ENCODE measurements at places on chromosomes 6 and 20. TPM values are rescaled to one million over a fixed set of nuclear protein-coding genes. Genes with fewer than 3 reads are reported as not detected.

GRCh38 chr6:119273272-119274196, 76.0 kb downstream of the MAN1A1 start:
- no peak overlapping the region for H3K27ac ChIP-seq
- H3K36me3 ChIP-seq: peaks cover 3% of the 10 kb centered on the region
- no peaks in the 10 kb centered on the region for H3K4me1 ChIP-seq
- H3K4me3 ChIP-seq: no peak overlapping the region

- H3K27me3 ChIP-seq: no peaks in the 10 kb centered on the region
- H3K4me3 ChIP-seq: no peak overlapping the region
- peak overlapping the region; percentile 56 for H3K27ac ChIP-seq
- H3K4me1 ChIP-seq: peaks cover 33% of the 10 kb centered on the region
- no peak for DNase-seq
Measured at GRCh38 chr6:143695130-143695968, 17.6 kb downstream of the PHACTR2 start.

- H3K4me1 ChIP-seq: peaks cover 27% of the 10 kb centered on the region
- DNase-seq: no peak
- no peaks in the 10 kb centered on the region for H3K36me3 ChIP-seq
- H3K27me3 ChIP-seq: no peaks in the 10 kb centered on the region
Measured at GRCh38 chr6:155078331-155078745, 83.2 kb downstream of the TIAM2 start.

DNA sequence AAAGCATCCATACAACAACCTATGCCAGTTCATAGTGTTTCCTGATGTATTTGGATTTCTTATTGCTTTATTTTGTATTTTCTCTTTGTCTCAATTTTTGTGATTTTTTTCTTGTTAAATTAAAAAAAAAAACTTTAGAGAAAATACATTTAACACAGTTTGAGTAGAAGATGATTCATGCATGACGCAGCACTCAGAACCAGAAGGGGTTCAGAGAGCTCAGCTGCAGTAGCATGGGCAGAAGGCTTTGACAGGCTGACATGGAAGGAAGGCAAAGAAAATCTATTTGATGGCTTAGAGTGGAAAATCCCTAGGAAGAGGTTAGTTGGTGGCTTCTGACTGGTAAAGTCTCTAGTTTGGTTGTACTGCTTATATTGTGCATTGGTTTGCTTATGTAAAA, 207.2 kb upstream of the STXBP5 start:
- H3K27me3 ChIP-seq: no peaks in the 10 kb centered on the region
- H3K4me3 ChIP-seq: no peak overlapping the region
- peaks cover 10% of the 10 kb centered on the region for H3K4me1 ChIP-seq
- no peak for DNase-seq
- H3K27ac ChIP-seq: no peak overlapping the region

- no peaks in the 10 kb centered on the region for H3K36me3 ChIP-seq
- no peak overlapping the region for H3K27ac ChIP-seq
- H3K27me3 ChIP-seq: no peaks in the 10 kb centered on the region
- no peak for DNase-seq
Measured at GRCh38 chr6:137126875-137127485, 46.5 kb downstream of the IL22RA2 start.

- no peaks in the 10 kb centered on the region for H3K36me3 ChIP-seq
- no peak overlapping the region for H3K4me3 ChIP-seq
- H3K27ac ChIP-seq: no peak overlapping the region
- DNase-seq: no peak
- no peaks in the 10 kb centered on the region for H3K27me3 ChIP-seq
Measured at GRCh38 chr6:113644861-113645575, 212.1 kb upstream of the MARCKS start.

GRCh38 chr6:2739335-2739734, 11.4 kb downstream of the MYLK4 start:
- H3K4me1 ChIP-seq: peaks cover 12% of the 10 kb centered on the region
- no peaks in the 10 kb centered on the region for H3K36me3 ChIP-seq
- DNase-seq: no peak
- no peak overlapping the region for H3K4me3 ChIP-seq
- H3K27me3 ChIP-seq: no peaks in the 10 kb centered on the region

DNA sequence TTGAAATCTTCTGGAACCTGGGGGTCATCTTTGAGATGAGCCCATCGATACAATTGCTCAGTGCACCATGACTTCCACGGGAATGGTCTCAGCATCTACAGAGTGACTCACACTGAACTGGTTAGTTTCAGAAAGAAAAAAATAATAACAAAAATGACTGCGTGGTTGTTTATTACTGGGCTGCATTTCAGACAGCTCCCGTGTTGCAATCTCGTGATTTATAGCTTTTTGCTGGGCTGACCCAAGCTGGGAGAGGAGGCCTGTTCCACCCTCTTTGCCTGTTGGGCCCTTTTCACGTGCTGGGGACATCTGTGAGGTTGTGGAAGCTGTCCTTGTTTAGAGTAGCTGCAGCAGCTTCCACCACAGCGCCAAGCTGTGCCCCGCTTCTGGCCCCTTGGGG, 225.5 kb downstream of the BMP7 start:
- peak; percentile 84 for DNase-seq
- H3K27ac ChIP-seq: peak overlapping the region; percentile 44
- no peak overlapping the region for H3K4me3 ChIP-seq
- no peaks in the 10 kb centered on the region for H3K4me1 ChIP-seq
- H3K27me3 ChIP-seq: no peaks in the 10 kb centered on the region
- H3K36me3 ChIP-seq: no peaks in the 10 kb centered on the region

- H3K4me1 ChIP-seq: no peaks in the 10 kb centered on the region
- H3K27ac ChIP-seq: no peak overlapping the region
- H3K4me3 ChIP-seq: no peak overlapping the region
Measured at GRCh38 chr20:32980131-32980941, 23.9 kb downstream of the SUN5 start.

- DNase-seq: no peak
- no peak overlapping the region for H3K27ac ChIP-seq
- H3K36me3 ChIP-seq: no peaks in the 10 kb centered on the region
Measured at GRCh38 chr6:87094576-87094975, 330 bp downstream of the CGA start.

DNA sequence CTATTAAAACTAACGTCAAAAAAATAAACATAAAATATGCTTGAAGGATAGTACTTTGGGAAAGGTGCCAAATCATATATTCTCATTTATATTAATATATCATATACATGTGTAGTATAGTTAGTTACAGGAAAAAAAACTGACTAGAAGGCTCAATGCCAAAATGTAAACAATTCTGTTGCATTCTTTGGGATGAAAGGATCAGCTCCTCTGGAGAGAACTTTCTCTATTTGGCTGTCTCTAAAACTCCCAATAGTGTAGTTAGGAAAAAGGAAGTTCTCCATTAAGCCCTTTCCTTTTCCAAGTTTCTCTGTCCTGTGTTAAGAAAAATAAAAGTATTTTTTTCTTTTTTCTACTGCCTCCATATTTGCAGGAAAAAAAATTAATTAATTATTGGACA, 86.5 kb upstream of the BTN3A2 start:
- DNase-seq: no peak
- H3K27ac ChIP-seq: no peak overlapping the region
- H3K27me3 ChIP-seq: peaks cover 19% of the 10 kb centered on the region
- H3K36me3 ChIP-seq: no peaks in the 10 kb centered on the region
- H3K4me1 ChIP-seq: no peaks in the 10 kb centered on the region

GRCh38 chr6:136920671-136921380, 1.3 kb upstream of the SLC35D3 start:
- peaks cover 36% of the 10 kb centered on the region for H3K27me3 ChIP-seq
- H3K4me1 ChIP-seq: peaks cover 36% of the 10 kb centered on the region
- peak overlapping the region; percentile 42 for H3K4me3 ChIP-seq
- no peaks in the 10 kb centered on the region for H3K36me3 ChIP-seq
- DNase-seq: no peak
- H3K27ac ChIP-seq: no peak overlapping the region

GRCh38 chr20:8735674-8736073, 333.2 kb upstream of the PLCB4 start:
- H3K27me3 ChIP-seq: no peaks in the 10 kb centered on the region
- DNase-seq: no peak
- H3K4me3 ChIP-seq: no peak overlapping the region
- no peaks in the 10 kb centered on the region for H3K36me3 ChIP-seq

GRCh38 chr6:134093007-134093573, 40.7 kb upstream of the SLC2A12 start:
- H3K36me3 ChIP-seq: no peaks in the 10 kb centered on the region
- H3K4me3 ChIP-seq: no peak overlapping the region
- no peaks in the 10 kb centered on the region for H3K27me3 ChIP-seq
- no peaks in the 10 kb centered on the region for H3K4me1 ChIP-seq
- no peak overlapping the region for H3K27ac ChIP-seq

- no peak overlapping the region for H3K27ac ChIP-seq
- H3K4me1 ChIP-seq: no peaks in the 10 kb centered on the region
- no peaks in the 10 kb centered on the region for H3K36me3 ChIP-seq
Measured at GRCh38 chr6:139050770-139051313, 22.3 kb downstream of the ABRACL start.

DNA sequence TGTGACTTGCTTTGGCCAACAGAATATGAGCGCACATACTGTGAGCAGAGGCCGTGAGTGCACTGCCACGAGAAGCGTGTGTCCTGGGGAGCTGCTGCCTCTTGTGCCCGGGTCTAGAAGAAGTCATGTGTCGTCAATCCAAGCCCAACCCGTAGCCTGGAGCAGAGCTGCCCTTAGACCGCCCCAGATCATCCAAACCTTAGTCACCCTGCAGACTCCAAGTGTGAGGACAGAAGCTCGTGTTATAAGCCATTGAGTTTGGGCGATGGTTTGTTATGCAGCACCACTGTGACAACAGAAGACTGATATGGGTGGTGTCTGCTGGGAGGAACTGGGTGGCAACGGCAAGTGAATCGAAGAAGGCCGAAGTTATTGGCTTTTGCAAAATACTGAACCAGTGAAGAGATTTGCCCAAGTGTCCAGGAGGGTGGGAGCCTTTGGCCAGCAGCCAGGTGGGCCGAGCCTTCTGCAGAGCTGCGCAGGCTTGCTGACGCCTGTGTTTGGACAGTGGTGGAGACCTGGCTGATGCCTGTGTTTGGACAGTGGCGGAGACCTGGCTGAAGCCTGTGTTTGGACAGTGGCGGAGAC, 101.3 kb upstream of the SULF2 start:
- no peaks in the 10 kb centered on the region for H3K36me3 ChIP-seq
- no peak overlapping the region for H3K4me3 ChIP-seq

GRCh38 chr6:106448000-106448426, 87.5 kb downstream of the CRYBG1 start:
- H3K27me3 ChIP-seq: no peaks in the 10 kb centered on the region
- peaks cover 5% of the 10 kb centered on the region for H3K4me1 ChIP-seq
- DNase-seq: no peak
- no peak overlapping the region for H3K4me3 ChIP-seq
- H3K27ac ChIP-seq: no peak overlapping the region
- H3K36me3 ChIP-seq: no peaks in the 10 kb centered on the region

GRCh38 chr6:112181130-112181529, 73.2 kb downstream of the LAMA4 start:
- H3K4me1 ChIP-seq: no peaks in the 10 kb centered on the region
- H3K27ac ChIP-seq: peak overlapping the region; percentile 62
- H3K27me3 ChIP-seq: no peaks in the 10 kb centered on the region
- H3K36me3 ChIP-seq: peaks cover 17% of the 10 kb centered on the region

- no peaks in the 10 kb centered on the region for H3K36me3 ChIP-seq
- peak overlapping the region; percentile 35 for H3K27ac ChIP-seq
- peak; percentile 76 for DNase-seq
- H3K27me3 ChIP-seq: no peaks in the 10 kb centered on the region
- peaks cover 18% of the 10 kb centered on the region for H3K4me1 ChIP-seq
- H3K4me3 ChIP-seq: no peak overlapping the region
Measured at GRCh38 chr20:4006640-4007039, 8.7 kb downstream of the RNF24 start.

DNA sequence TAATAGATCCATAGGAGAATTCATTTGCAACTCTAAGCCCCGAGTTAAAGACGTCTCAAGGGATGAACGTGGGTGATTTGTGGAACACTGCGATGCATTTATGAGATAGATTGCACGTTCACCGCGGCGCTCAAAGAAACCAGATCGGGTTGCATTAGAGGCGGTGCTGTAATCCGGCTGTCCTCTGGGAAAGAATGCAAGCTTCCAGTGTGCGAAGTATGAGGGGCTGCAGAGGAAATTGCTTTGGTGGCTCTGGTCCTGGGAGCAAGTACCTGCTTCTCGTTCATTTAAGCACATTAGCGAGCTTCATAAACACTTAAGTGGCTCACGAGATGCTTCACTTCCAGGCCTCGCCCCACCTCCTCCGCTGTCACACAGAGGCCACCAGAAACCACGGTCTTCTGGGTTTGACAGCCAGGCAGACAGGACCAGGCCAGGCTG, 182.3 kb downstream of the CDH4 start:
- no peak overlapping the region for H3K27ac ChIP-seq
- H3K4me3 ChIP-seq: no peak overlapping the region
- peaks cover 15% of the 10 kb centered on the region for H3K4me1 ChIP-seq
- no peak for DNase-seq

DNA sequence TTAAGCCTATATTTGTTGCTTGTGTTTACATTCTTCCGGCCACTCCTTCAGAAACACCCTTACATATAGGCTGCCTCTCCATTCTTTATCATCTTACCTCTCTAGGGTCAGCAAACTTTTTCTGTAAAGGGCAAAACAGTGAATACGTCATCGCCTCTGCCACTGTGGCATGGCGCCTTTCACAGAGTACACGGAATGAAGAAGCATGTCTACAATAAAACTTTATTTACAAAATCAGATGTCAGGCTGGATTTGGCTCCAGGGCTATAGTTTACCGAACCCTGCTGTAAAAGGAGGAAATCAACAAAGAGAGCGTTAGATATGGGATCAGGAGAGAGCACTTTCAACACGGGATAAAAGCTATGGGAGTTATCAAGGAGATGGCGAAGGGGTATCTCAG, 9.3 kb upstream of the NCR2 start:
- no peaks in the 10 kb centered on the region for H3K27me3 ChIP-seq
- H3K27ac ChIP-seq: no peak overlapping the region
- no peak overlapping the region for H3K4me3 ChIP-seq
- DNase-seq: no peak

- no peak overlapping the region for H3K4me3 ChIP-seq
- no peaks in the 10 kb centered on the region for H3K4me1 ChIP-seq
- no peaks in the 10 kb centered on the region for H3K27me3 ChIP-seq
- DNase-seq: no peak
- no peak overlapping the region for H3K27ac ChIP-seq
- H3K36me3 ChIP-seq: no peaks in the 10 kb centered on the region
Measured at GRCh38 chr6:117605169-117605826, 3.0 kb upstream of the GOPC start.

DNA sequence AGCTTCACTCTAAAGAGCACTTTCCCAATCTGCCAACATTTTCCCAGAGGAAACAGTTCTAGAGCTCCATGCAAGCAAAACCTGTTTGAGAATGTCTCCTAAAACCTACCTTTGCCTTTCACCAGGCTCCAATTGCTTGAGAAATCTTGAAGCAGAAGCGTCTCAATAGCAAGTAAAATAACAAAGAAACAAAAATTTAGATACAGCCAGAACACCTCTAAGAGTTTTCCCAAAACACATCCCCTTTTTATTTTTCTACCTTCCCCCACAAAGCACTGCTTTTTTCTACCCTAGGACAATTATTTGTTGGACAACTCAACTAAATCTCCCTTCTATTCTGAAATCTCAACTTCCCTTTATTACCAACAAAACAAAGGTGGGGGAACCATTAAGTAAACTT, 3.6 kb downstream of the VGLL2 start:
- H3K4me3 ChIP-seq: no peak overlapping the region
- peaks cover 35% of the 10 kb centered on the region for H3K4me1 ChIP-seq
- H3K36me3 ChIP-seq: no peaks in the 10 kb centered on the region
- no peak for DNase-seq
- H3K27ac ChIP-seq: no peak overlapping the region

Gene CASS4
- 0.46 TPM for polyA plus RNA-seq

Gene NOX3
- polyA plus RNA-seq: not detected

Gene DYNLT2
- polyA plus RNA-seq: 0.60 TPM

Gene CST4
- polyA plus RNA-seq: not detected

Gene MTCH1
- 150 TPM for polyA plus RNA-seq

Gene RBPJL
- polyA plus RNA-seq: 1.8 TPM

Gene PI3
- 84.1 TPM for polyA plus RNA-seq

Gene OPRM1
- polyA plus RNA-seq: 0.19 TPM

Gene STMND1
- not detected for polyA plus RNA-seq

Gene PPP1R14C
- polyA plus RNA-seq: 37.0 TPM

Gene SSTR4
- polyA plus RNA-seq: not detected
